ENCODE measurements at places on chromosomes 4 and X.
A peak's percentile ranks its signal among the peaks of the same experiment; 100 is the strongest.

DNA sequence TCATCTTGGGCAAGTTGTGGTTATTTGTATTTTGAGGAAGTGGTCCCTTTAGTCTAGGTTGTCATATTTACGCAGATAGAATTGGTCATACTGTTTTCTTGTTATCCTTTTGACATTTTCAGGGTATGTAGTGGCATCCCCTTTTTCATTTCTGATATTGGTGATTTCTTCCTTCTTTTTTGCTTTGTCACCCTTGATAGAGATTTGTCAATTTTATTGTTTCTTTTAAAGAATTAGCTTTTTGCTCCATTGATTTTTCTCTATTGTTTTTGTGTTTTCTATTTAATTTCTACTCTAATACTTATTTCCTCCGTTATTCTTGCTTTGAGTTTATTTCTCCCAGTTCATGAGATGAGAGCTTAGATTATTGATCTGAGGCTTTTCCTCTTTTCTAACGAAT, 87.7 kb downstream of the CPEB2 start:
- no peak for DNase-seq

- no peak for DNase-seq
Measured at GRCh38 chr4:177092807-177093206, 216.9 kb upstream of the NEIL3 start.

DNA sequence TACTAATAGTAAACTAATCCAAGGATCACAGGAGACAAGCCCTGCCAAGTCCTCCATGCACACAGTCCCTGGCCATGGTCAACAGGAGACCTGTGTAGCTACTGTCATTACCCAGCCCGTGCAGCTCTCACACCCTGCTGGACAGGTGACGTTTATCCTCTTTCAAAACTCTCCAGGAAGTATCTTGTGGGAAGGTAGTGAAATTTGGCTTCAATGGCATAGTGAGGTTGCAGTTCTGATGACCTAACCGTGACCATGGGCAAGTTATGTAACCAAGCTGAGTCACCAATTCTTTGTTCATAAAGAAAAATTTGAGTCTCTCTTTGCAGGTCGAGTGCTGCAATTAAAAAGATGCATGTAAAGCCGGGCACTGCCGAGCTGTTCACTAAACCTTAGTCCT, 11.3 kb upstream of the SLC2A9 start:
- no peak for DNase-seq

DNA sequence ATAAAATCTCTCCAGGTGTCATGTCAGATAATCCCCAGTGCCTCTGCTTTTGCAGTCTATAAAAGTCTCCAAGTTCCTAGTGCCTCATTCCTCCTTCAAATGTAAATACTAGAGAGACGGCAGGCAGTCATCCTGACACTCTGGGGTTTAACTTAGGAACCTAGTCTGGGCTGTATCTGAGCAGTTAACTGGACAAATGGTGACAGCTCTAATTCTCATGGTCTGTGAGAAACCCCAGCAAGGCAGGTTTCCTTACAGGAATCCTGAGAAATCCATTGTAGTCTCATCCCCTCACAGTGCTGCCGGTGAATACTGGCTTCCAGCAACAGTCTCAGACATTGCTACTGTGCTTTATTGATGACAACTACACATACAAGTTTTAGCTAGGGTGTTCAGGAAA, 246.8 kb downstream of the SNCA start:
- DNase-seq: no peak

GRCh38 chrX:153867671-153868070, 18.3 kb downstream of the L1CAM start:
- no peak for DNase-seq

DNA sequence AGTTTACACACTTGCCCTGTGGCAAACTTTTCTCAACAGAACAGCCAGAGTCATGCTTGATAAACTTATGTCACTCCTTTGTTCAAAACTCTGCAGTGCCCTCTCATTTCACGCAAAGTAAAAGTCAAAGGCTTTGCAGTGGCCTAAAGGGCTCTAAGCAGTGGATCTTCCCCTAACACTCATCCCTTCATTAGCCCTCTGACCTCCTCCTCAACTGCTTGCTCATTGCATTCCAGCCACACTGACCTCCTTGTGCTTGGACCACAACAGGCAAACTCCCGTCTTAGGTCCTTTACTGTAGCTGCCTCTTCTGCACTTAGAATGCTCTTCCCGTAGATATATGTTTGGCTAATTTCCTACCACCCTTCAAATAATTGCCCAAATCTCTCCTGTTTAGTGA, 5.6 kb downstream of the PRDM5 start:
- DNase-seq: no peak

- peak; percentile 8 for DNase-seq
Measured at GRCh38 chrX:7926501-7926900, 712 bp downstream of the PNPLA4 start.

DNA sequence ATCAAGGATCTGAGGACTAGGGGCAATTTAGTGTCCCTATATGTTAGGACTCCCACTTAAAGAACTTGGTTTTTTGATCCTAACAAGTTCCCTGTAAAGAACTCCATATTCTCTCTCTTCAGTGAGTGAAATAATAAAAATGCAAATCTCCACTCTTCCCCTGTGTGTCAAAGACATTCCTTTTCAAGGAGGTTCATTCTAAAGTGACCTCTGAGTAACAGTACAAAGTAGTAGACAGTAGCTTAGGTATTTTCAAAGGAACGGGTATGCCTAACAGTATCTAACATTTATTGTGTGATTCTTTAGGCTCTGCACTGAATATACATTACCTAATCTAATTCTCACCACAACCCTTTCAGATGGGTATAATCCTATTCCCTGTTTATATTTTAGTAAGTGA, 58.4 kb upstream of the SCOC start:
- DNase-seq: no peak

DNA sequence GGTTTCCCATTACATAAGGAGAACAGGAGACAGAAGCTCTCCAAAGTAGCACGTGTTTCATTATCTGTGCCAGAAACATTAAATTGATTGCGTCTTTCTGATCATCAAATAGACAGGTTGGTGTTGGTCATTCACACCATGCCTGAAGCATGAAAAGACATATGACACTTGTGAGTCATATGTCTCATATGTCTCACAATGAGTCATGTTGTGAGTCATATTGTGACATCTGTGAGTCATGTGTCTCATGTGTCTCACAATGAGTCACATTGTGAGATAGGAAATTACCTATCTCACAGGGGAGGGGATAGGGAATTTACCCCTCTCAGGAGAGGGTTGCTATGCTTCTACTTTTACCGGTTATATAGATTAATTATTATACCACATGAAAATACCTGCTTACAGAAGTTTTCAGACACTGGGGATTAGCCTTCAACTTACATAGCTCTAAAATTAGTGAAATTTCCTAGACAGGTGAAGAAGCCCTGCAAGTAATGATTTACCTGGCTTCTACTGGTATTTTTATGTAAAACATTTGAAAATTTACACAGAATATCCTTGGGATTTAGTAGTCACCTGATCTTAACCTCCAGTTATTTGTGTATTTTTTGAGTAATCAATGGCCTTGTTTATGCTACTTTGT, 80.8 kb downstream of the NPFFR2 start:
- peak; percentile 83 for DNase-seq

GRCh38 chrX:9765072-9765736, 443 bp downstream of the GPR143 start:
- no peak for DNase-seq

GRCh38 chrX:65707151-65707550, 39.7 kb downstream of the MSN start:
- DNase-seq: no peak

DNA sequence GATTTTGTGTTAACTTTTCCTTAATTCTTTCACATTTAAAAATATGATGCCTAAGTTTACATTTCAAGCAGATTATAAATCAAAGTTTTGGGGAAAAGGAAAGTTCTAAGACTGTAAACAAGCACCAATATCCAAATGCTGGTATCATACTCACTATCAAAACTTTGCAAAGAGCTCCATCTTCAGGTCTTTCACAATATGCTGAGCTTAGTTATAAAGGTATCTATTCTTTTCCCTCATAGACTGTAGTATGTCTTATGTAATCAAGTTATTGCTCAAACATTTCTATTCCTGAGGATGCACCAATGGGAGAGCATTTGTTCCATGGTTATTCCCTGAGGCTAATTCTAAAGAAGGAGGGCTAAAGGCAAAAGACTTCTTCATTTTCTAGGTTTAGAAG, 207.9 kb upstream of the FAM241A start:
- peak; percentile 19 for DNase-seq

GRCh38 chr4:96776920-96777527, 937.1 kb downstream of the PDHA2 start:
- DNase-seq: no peak

DNA sequence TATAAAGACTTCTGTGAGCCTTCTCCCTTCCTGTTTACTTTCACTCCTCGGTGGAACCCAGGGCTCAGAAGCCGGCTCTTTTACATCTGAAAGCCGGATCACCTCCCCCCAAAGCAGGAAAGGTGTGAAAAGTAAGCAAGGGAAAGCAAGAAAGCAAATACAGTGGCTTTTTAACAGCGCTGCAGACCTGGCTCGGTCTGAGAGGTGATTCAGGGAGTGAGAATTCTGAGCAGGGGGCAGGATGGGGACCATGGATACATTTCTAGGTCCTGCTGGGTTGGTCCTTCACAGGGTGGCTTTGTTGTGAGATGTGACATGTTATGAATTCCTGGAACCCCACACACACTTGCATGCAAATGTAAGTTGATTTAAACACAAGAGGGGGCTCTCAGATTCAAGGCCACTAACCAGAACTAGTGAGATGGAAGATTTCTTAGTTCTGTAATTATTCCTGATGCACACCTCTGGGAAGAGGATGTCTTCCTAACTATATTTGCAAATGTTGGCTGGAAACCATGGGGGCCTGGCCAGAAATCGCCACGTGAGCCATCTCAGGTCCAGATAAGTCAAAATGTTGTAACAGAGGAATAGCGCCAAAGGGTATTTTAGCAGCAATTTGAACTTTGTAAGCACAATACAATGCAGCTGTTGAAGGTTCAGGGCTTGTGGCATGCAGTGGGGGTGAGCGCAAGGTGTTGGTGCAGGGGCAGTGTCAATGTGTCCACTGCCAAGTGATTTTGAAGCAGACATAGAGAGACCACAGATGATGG, 670.1 kb upstream of the LCORL start:
- DNase-seq: no peak

- peak; percentile 95 for DNase-seq
Measured at GRCh38 chr4:108466936-108467902, 153.2 kb upstream of the RPL34 start.

- DNase-seq: no peak
Measured at GRCh38 chrX:140346729-140347128, 158.1 kb downstream of the SOX3 start.

DNA sequence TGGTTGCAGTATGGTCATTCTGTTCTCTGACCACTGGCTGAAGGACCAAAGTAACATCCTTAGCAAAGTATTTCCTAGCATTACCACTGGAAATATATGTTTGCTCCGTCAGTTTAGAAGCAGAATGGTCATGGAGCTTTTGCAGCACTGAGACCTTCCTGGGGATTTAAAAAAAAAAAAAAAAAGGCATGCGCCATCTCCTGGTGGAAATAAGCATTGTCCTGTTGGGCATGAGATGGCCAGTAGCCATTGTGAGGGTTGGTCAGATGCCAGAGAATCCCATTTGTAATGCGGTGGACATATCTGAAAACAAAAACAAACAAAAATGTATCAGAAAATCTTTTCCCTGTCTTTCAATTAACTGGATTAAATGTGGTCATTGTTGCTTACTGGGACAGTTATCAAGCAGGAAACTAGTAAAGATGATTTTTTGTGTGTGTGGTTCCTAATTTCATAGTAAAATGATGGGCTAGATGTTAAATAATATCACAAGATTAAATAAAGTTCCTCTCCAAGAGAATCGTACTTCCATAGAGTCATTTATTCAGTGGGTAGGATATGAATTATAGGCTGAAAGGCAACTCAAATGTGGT, 139.6 kb downstream of the SOWAHB start:
- DNase-seq: peak; percentile 81

DNA sequence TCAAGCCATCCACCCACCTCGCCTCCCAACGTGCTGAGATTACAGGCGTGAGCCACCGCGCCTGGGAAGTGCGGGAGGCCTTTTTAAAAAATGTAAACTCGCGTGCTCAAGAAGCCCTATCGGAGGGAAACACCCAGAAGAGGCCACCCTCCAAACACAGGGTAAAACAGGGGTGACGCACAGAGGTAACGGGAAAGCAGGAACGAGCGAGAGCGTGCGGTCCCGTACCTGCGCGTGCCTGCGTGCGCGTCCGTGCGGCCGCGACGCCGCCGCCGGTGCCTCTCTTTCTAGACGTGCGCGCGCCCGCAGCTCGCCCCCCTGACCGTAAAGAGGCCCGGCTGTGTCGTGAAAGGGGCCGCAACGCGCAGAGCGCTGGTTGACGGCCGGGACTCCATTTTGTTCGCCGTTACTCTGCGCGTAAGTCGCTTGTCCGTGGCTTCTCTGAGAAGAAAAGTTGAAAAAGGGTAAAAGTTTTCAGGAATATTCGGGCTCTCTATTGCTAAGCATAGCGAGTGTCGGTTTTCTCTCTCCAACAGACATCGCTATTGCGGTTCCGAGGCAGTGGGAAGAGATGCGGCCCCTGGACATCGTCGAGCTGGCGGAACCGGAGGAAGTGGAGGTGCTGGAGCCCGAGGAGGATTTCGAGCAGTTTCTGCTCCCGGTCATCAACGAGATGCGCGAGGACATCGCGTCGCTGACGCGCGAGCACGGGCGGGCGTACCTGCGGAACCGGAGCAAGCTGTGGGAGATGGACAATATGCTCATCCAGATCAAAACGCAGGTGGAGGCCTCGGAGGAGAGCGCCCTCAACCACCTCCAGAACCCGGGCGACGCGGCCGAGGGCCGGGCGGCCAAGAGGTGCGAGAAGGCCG, at the start of gene MRFAP1:
Gene MRFAP1, plus strand, starts transcription at position 394 of the 872 bp plus-strand sequence. Its CDS starts 178 bp downstream, at position 572.
- DNase-seq: peak; percentile 97

DNA sequence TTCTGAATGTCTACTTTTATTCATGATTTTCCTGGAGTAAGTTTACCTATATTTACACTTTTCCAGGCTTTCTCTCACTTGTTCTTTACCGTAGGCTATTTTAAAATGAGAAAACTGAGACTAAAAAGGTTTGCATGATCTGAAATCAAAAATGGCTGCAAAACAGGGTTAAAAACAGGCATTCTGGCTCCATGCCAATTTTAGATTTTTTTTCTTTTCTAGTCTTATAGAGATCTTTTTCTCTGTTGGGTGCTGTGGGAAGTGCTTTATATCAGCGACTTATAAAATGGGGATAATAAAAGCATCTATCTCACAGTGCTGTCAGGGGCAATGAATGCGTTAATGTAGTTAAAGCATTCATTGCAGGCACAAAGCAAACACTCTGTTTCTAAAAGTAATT, 294.8 kb downstream of the PACRGL start:
- no peak for DNase-seq

DNA sequence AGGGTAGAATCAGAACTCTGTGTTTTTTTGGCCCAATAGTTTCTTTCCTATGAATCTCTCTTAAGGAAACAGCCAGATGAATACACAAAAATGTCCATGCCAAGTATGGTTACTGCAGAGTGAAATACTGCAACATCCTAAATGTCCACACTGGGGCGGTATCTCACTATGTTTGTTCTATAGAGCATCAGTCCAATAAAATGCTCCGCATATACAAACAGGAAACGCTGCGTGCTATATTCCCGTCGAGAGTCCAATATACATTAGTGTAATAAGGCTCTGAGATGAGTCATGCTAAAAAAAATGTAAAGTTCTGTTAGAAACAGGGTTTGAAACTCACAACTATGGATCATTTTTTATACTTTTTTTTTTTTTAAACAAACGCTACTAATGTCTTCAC, 72.9 kb upstream of the ENOX2 start:
- DNase-seq: peak; percentile 62
